Stimulated activated naive CD4-positive, alpha-beta T cell treated with Interleukin-2 at 50 U/mL for 16 hours (primary cell): ENCODE measurements at places on chromosomes 1 and 21.

DNA sequence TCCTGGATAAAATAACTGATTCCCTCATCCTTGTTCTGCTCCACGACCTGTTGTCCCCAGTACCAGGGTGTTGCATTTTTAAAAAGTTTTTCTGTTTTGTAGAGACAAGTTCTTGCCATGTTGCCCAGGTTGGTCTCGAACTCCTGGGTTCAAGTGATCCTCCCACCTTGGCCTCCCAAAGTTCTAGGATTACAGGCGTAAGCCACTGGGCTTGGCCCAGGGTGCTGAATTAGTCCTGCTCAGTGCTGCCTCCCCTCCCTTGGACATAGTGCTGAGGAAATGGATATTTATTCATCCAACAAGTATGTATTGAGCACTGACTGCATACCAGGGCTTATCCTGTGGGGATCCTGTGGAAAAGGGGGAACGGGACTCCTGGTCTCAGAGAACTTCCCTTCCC, 126.4 kb downstream of the PTPRU start:
- no peak for DNase-seq

DNA sequence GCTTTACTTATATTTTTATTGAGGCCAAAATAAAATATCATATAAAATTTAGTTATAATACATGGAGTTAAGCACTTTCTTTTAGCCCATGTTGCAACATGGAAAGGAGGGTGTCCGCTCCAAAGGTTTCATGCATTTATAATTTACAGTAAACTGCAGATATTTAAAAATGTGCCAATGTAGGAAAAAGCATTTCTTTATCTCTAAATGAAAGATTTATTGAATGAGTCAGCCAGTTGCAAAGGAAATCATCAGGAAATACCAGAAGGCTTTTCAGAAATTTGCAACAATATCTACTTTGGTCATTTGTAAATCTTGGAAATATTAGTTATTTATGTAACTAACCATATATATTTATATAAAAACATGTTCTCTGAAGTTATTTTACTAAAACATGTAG, 12.1 kb downstream of the ATP6V1G3 start:
- no peak for DNase-seq

DNA sequence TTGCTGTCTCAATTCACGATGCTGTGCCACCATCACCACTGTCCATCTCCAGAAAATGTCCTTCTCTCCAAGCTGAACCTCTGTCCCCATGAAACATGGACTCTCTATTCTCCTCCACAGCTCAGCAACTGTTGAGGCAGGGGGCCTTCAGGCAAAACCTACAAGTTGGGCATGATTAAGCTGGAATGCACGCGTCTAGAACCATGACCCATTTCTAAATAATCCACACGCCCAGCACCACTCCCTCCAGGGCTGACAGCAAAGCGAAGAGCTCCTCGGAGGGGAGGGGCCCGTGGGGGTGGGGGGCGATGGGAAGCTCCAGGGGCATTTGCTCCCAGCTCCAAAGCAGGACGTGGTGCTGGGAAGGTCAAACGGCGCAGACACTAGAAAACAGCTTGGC, 3.3 kb upstream of the HES5 start:
- no peak for DNase-seq

GRCh38 chr1:230282157-230282556, 144.0 kb downstream of the PGBD5 start:
- DNase-seq: no peak

DNA sequence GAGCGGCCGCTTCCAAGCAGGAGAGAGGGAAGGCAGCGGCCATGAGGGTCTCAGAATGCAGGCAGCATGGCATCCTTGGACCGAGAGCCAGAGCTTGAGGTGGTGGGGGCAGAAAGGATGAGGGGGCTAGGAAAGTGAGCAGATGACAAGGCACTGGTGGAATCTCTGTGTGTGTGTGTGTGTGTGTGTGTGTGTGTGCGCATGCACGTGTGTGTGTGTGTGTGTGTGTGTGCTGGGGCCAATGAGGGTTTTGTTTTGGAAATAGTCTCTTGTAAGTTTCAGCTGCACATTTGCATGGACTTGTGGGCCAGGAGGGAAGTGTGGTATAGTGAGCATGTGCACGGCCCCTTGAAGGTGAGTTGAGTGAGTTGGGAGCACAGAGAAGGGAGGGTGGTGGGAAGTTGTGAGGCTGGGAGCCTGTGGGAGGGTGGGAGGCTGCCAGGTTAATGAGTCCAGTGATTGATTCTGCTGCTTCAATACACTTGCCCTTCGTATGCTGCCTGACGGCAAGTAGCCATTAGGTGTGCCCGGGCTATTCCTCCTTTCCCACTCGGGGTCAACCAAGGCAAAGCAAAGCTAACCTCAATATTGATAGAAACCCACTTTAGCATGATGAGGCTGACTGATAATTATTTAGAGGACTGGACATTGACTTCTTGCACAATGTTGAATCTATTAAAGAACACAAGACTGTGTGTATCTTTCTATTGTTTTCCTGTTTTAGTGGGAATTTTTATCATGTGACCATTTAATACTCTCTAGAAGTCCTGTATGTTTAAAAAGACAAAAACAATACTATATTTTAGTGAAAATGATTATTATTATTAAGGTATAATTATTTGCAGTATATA, 80.3 kb downstream of the PROX1 start:
- no peak for DNase-seq

DNA sequence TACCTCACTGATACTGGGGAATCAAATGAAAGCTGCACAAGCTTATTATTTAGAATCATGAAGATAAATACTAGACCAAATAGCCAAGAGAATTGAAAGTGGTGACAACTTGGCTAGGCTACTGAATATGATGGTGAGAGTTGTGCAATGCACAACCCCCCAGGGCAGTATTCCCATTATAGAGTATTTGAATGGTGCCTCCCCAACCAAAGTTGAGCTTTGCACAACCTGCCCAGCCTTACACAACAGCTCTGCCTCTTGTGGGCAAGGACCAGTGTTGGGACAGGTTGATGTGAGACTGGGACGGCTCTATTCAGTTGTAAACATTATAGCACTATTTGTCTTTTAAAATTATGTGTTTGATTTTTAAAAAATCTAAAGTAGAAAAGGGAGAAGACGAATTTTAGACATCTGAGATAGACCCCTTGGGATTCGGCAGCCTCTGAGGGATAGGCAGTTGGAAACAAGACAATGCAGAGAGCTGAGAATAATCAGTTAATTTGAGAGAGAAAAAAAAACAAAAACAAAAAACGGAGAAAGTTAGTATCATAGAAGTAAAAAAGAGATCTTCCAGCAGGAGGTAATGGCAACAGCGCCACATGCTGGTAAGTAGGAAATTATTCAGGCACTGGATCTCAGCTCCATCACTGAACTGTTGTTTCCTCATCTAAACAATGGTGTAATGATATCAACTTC, 91.0 kb upstream of the KCNA3 start:
- DNase-seq: peak; percentile 15

DNA sequence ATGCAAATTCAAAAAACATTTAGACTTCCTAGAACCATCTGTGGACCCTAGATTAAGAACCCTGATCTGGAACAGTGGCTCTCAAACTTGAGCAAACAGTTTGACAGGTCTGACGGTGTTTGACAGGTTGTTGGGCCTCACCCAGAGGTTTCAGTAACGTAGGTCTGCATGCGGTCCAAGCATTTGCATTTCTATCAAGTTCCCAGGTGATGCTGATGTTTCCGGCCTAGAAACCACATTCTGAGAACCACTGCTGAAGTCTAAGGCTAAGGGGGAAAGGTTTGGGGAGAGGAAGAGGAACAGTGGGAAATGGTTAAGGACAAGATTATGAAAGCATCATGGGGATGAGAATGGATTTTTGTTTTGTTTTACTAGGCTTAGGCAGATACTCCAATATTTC, 48.6 kb downstream of the MDM4 start:
- DNase-seq: peak; percentile 4

- no peak for DNase-seq
Observed at GRCh38 chr1:151953409-151954094, 40.1 kb downstream of the S100A10 start.

DNA sequence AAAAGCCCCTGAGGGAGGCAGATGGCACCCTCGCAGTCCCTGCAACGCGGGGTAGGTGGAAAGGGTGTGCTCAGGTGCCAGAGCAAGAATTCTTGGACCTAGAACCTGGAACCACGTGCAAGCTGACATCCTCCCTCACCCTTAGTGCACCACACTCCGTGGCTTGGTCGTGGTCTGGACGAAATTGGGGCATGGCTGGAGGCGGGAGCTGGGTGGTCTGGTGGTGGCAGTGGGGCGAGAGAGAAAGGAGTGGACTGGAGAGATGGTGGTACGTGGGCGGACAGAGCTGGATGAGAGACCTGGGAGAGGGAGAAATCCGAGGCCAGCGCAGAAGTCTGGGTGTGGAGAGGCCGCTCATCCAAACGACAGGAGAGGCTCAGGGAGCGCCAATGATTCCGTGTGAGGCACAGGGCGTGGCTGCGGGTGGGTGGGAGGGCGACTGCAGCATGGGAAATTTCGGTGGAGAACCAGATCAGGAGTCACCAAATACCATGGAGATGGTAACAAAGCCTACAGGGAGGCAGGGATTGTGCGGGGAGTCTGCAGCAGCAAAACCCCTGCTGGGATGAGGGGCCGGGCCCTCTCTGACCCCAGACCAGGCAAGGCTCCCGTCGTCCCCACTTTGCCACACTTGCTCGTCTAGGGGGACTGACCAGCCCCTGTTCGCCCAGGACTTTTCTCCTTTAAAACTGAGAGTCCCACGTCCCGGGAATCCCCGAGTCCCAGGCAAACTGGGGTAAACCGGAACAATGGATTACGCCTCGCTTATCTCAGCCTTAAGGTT, 31.9 kb downstream of the CDCP2 start:
- no peak for DNase-seq

DNA sequence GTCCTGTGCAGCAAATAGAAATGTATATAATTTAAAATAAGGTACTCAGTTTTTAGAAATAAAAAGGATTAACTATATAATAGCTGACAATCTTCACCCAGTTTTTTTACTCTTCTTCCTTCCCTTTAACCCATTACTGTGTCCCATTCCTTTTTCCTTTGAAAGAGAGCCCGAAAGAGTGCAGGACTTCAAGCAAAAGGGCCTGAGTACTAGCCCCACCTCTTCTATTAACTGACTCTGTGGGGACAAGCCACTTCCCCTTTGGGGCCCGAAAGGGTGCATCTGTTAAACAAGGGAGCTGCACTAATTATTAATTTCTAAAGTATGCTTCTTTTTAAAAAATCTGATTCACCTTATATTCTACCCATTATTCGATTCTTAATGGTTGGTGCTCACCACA, 3.3 kb downstream of the USP24 start:
- no peak for DNase-seq

GRCh38 chr1:153628638-153629342, 556 bp downstream of the S100A1 start:
- no peak for DNase-seq

DNA sequence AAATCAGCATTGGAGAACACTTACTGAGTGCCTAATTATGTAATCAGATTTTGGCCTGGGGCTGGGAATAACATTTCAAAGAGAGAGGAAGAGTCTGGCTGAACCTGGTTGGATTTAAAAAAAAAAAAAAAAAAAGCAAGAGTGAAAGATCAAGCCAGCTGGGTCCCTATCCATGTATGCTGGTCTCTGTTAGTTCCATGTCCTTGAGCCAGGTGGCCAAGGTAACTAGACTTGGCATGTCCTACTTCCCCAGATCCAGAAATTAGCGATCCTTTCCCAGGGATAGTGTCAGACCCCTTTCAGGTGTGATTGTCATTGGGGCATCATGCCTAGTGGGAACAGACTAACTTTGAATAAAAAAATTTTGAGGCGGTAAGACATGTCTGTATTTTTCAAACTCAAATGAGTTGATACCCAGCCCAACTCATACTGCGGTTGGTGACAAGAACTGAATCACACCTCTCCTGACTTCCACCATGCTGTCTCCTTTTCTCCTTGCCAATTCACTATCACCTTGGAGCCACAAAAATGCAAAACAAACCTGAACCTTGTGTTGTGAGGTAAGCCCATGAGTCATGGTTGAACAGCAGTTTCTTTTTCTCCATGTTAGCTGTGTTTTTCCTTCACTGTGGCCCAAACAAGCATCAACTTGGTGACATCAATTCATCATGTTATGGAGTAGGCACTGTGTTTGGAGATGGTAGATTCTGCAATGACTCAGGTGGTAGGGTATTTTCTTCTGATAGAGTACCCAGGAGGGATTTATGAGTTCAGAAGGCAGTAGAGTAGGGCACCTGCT, 24.5 kb upstream of the PPP2R5A start:
- DNase-seq: no peak

DNA sequence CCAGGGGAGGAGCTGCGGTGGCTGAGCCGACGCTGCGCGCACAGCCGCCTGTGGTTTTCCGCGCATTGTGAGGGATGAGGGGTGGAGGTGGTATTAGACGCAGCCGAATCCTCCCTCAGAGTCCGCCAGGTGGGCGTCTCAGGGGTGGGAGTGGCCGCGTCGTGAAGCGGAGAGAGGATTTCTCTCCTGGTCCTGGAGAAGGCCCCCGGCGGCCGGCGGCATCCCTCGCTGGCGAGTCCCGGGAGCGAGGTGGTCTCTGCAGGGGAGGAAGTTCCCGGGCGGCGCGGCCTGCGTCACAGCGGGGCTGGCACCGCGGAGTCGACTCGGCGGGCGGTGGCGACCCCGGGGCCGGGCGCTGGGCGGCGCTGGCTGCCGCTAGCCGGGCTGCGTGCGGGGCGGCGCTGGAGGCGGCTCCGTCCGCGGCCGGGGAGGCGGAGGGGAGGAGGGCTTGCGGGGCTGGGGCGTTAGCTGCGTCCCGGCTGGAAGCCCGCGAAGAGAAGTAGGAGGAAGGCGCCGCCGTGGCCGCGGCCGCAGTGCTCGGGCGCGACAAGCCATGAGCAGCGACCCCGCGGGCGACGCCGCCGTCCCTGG, at the start of gene LRRC8C:
TSS of gene LRRC8C (plus strand) at position 464 of the 591 bp plus-strand sequence. CDS start 53,354 bp downstream, outside the sequence.
- peak; percentile 87 for DNase-seq
